ENCODE measurements at places on chromosomes 2 and 18. TPM values are rescaled to one million over a fixed set of nuclear protein-coding genes. Genes with fewer than 3 reads are reported as not detected.

DNA sequence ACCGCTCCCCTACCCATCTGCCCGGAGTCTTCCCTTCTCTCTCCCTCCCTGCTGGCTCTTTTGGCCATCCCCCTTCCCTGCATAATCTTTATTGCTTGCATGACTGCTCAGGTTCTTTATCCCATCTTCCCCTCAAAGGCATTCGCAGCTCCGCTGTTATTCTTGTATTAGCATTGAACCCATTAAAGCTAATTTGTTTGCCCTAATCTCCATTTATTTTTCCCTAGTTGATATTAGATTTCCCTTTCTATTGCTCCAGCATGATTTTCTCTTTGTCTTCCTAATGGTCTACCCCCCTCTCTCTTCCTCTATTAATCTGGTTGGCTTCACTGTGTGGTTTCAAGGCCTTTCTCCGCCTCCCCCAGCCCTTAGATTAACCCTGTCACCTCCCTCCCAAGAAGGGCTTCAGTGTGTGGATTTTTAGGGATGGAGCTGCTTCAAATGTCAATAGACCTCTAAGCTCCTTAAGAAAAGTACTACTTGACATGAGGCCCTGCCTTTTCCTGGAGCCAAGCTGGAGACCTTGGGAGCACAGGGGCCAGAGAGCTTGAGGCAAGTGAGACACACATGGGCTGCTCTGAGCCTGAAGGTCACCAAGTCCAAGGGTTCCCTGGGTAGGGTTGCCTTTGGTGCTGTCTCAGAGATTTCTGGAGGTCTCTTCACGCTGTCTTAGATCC is 20.1 kb downstream of the PAX8 start:
- no peaks in the 10 kb centered on the region for H3K27me3 ChIP-seq
- H3K27ac ChIP-seq = no peak overlapping the region
- no peaks in the 10 kb centered on the region for H3K36me3 ChIP-seq

DNA sequence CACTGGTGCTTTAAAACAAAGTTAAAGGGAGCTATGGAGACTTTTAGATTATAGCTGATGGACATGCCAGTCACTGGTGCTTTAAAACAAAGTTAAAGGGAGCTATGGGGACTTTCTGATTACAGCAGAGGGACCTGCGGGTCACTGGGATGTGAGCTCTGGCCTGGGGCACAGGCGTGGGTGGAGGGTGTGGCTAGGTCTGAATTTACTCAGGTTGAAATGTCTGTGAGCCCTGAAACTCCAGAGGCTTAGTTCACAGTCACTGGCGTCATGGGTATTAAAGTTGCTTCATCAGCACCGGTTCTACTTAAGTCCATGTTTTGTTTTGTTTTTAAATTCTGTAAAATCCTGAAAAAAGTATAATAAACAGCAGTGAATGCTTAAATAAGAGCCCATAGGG is 49.0 kb upstream of the TMEM18 start:
- no peaks in the 10 kb centered on the region for H3K36me3 ChIP-seq
- DNase-seq = no peak

DNA sequence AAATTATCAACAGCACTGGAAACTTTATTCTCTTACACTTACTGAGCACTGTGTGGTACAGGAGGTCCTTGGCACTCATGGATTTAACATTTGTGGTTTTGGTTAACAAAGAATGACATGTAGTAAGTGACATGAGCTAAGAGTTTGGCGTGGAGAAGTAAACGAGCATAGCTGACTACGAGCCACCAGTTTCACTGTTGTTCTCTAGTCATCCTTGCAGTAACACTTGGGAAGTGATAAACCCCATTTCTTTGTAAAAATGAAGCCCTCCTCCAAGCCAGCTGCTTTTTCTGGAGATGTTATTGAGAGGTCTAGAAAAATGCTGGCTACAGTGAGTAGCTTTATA is 32.7 kb downstream of the QPCT start:
- H3K4me1 ChIP-seq = no peaks in the 10 kb centered on the region
- DNase-seq = no peak
- no peak overlapping the region for H3K4me3 ChIP-seq
- H3K36me3 ChIP-seq = no peaks in the 10 kb centered on the region
- no peak overlapping the region for H3K27ac ChIP-seq
- H3K27me3 ChIP-seq = no peaks in the 10 kb centered on the region

DNA sequence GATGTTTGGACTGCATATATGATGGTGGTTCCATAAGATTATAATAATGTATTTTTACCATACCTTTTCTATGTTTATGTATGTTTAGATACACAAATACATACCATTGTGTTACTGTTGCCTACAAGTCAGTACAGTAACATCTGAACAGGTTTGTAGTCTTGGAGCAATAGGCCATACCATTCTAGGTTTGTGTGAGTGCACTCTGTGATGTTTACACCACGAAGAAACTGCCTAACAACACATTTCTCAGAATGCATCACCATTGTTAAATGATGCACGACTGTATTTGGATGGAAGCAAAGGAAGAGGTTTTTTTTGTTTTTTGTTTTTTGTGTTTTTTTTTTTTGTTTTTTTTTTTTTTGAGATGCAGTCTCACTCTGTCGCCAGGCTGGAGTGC is 9.5 kb downstream of the DUSP19 start:
- H3K36me3 ChIP-seq = no peaks in the 10 kb centered on the region
- no peak overlapping the region for H3K27ac ChIP-seq
- H3K4me1 ChIP-seq = no peaks in the 10 kb centered on the region

DNA sequence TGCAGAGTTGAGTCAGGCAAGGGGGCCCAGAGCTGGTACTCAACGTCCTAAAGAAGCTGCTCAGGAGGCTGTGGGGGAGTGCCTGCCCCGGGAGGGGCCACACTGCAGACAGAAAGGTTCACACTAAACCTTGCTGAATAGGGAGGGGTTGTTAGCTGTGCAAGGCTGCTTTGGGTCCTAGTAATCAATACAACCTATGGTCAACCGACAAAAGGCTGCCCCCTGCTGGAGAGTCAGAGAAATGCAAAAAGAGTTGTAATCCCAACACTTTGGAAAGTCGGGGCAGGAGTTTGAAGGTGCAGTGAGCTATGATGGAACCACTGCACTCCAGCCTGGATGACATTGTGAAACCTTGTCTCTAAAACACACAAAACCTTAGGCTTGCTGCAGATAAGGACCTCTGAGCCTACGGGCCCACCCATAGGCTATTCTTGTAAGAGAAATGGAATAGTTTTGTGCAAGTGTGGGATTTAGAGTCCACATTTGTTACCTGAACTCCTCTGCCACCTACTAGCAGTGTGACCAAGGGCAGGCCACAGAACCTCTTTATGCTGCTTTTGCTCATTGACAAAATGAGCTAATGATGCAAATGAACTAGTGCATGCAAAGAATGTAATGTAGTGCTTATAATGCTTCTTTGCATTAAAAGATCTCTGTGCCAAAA is 81.5 kb downstream of the PRPF40A start:
- H3K27ac ChIP-seq = no peak overlapping the region
- H3K27me3 ChIP-seq = no peaks in the 10 kb centered on the region
- H3K4me3 ChIP-seq = no peak overlapping the region
- DNase-seq = peak; percentile 65
- no peaks in the 10 kb centered on the region for H3K36me3 ChIP-seq

DNA sequence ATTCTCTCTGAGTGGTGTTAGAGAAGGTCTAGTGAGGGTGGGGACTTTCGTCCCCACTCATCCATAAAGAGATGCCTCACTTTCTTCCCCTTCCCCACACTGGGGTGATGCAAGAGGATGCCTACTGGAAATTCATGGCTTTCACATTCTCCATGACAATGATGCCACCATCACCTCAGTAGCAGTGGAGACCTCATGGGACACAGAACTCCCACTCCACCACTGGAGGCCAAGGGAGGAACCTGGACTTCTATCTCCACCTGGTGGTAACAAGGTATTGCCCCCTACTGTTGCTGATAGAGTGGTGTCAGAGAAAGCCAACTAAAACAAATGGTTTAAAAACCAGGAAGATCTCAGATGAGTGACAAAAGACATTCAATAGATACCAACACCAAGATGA is 110.9 kb downstream of the INHBB start:
- no peaks in the 10 kb centered on the region for H3K27me3 ChIP-seq
- no peak for DNase-seq
- H3K36me3 ChIP-seq = no peaks in the 10 kb centered on the region
- no peak overlapping the region for H3K4me3 ChIP-seq
- no peaks in the 10 kb centered on the region for H3K4me1 ChIP-seq
- H3K27ac ChIP-seq = no peak overlapping the region

DNA sequence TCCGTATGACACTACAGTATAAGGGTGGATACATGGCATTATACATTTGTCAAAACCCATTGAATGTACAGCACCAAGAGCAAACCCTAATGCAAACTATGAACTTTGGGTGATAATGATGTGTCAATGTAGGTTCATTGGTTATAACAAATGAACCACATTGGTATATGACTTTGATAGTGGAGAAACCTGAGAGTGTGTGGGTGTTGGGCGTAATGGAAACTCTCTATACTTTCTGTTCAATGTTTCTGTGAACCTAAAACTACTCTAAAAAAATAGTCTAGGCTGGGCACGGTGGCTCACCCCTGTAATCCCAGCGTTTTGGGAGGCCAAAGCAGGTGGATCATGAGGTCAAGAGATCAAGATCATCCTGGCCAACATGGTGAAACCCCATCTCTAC is 6.5 kb upstream of the ACTG2 start:
- H3K27ac ChIP-seq = no peak overlapping the region
- H3K4me1 ChIP-seq = no peaks in the 10 kb centered on the region
- no peak overlapping the region for H3K4me3 ChIP-seq
- DNase-seq = no peak

- H3K4me3 ChIP-seq = no peak overlapping the region
- peaks cover 19% of the 10 kb centered on the region for H3K4me1 ChIP-seq
- H3K36me3 ChIP-seq = no peaks in the 10 kb centered on the region
- no peak overlapping the region for H3K27ac ChIP-seq
These were observed 47.2 kb downstream of the CYB5A start for GRCh38 chr18:74244554-74244953.

- DNase-seq = no peak
- H3K27me3 ChIP-seq = no peaks in the 10 kb centered on the region
- H3K4me1 ChIP-seq = peaks cover 2% of the 10 kb centered on the region
- no peak overlapping the region for H3K4me3 ChIP-seq
- H3K27ac ChIP-seq = no peak overlapping the region
These were observed 9.7 kb upstream of the COPS8 start for GRCh38 chr2:237075749-237076599.

GRCh38 chr2:62370321-62371250 is 135.4 kb downstream of the TMEM17 start:
- no peaks in the 10 kb centered on the region for H3K4me1 ChIP-seq
- no peak for DNase-seq
- no peaks in the 10 kb centered on the region for H3K27me3 ChIP-seq
- no peaks in the 10 kb centered on the region for H3K36me3 ChIP-seq

- H3K36me3 ChIP-seq = no peaks in the 10 kb centered on the region
- peaks cover 3% of the 10 kb centered on the region for H3K4me1 ChIP-seq
These were observed 27.8 kb downstream of the CRACDL start for GRCh38 chr2:98907966-98908905.

- H3K27ac ChIP-seq = no peak overlapping the region
- no peak for DNase-seq
- no peaks in the 10 kb centered on the region for H3K4me1 ChIP-seq
- no peaks in the 10 kb centered on the region for H3K36me3 ChIP-seq
These were observed 237.6 kb upstream of the STON1 start for GRCh38 chr2:48292393-48292792.

DNA sequence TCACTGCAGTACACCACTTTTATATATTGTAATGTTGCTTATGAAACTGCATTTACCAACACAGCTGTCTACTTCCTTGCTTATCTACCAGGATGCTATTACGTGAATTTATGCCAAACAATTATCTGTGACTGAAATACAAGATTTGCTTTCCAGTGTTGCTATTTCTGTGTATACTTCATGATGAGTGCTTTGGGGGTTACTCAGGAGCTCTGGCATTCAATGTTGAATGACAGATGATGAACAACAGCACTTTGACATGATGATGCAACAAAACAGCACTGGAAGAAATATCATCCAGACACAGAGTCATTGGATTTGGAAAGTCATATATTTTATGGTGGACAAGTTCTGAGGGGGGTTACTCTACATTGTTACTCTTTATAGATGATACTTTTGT is 125.8 kb downstream of the NETO1 start:
- no peaks in the 10 kb centered on the region for H3K36me3 ChIP-seq
- no peak overlapping the region for H3K27ac ChIP-seq
- H3K27me3 ChIP-seq = no peaks in the 10 kb centered on the region
- no peak for DNase-seq
- H3K4me3 ChIP-seq = no peak overlapping the region

GRCh38 chr2:11665510-11666362 is 4.3 kb downstream of the NTSR2 start:
- H3K4me1 ChIP-seq = peaks cover 4% of the 10 kb centered on the region
- H3K27ac ChIP-seq = no peak overlapping the region
- no peaks in the 10 kb centered on the region for H3K27me3 ChIP-seq
- DNase-seq = no peak
- no peak overlapping the region for H3K4me3 ChIP-seq

DNA sequence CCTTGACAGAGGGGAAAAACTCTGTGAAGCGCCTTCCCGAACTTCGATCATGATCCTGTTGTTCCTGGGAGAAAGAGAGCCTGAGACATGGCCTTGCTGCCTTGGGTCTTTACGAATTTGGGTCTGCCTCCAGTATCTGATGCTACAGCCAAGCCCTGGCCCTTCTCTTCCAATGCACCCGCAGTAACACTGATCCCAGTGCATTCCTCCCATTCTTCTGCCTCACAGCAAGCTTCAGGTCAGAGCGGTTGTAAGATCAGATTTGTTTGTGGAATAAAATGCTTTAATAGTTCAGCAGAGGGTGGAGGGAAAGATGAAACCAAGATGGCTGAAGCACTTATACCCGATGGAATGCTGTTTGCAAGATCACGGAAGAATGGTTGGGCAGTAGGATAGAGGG is 196.7 kb upstream of the SIX2 start:
- no peaks in the 10 kb centered on the region for H3K4me1 ChIP-seq
- no peak overlapping the region for H3K27ac ChIP-seq
- H3K27me3 ChIP-seq = no peaks in the 10 kb centered on the region

- H3K27ac ChIP-seq = no peak overlapping the region
- DNase-seq = peak; percentile 22
- H3K4me3 ChIP-seq = no peak overlapping the region
- H3K27me3 ChIP-seq = no peaks in the 10 kb centered on the region
These were observed 68.8 kb downstream of the SLC66A2 start for GRCh38 chr18:79882522-79883241.

GRCh38 chr18:26088487-26088886 is 1.9 kb downstream of the SS18 start:
- H3K27me3 ChIP-seq = no peaks in the 10 kb centered on the region
- no peaks in the 10 kb centered on the region for H3K4me1 ChIP-seq
- no peak for DNase-seq
- H3K4me3 ChIP-seq = peak overlapping the region; percentile 89

CNTNAP5 gene
- total RNA-seq = not detected

RGPD4 gene
- total RNA-seq = 0.10 TPM

SRSF7 gene
- total RNA-seq = 163 TPM

RESP18 gene
- not detected for total RNA-seq

RAB31 gene
- 37.9 TPM for total RNA-seq

STAM2 gene
- 31.0 TPM for total RNA-seq

SRD5A2 gene
- not detected for total RNA-seq

CELF4 gene
- 1.1 TPM for total RNA-seq

CCT7 gene
- 272 TPM for total RNA-seq

PPP4R1 gene
- total RNA-seq = 122 TPM

FAM228A gene
- 1.8 TPM for total RNA-seq

MYO7B gene
- total RNA-seq = 0.25 TPM

BOLL gene
- not detected for total RNA-seq
